ENCODE measurements at places on chromosomes 3 and 15. TPM values are rescaled to one million over a fixed set of nuclear protein-coding genes. Genes with fewer than 3 reads are reported as not detected.

DNA sequence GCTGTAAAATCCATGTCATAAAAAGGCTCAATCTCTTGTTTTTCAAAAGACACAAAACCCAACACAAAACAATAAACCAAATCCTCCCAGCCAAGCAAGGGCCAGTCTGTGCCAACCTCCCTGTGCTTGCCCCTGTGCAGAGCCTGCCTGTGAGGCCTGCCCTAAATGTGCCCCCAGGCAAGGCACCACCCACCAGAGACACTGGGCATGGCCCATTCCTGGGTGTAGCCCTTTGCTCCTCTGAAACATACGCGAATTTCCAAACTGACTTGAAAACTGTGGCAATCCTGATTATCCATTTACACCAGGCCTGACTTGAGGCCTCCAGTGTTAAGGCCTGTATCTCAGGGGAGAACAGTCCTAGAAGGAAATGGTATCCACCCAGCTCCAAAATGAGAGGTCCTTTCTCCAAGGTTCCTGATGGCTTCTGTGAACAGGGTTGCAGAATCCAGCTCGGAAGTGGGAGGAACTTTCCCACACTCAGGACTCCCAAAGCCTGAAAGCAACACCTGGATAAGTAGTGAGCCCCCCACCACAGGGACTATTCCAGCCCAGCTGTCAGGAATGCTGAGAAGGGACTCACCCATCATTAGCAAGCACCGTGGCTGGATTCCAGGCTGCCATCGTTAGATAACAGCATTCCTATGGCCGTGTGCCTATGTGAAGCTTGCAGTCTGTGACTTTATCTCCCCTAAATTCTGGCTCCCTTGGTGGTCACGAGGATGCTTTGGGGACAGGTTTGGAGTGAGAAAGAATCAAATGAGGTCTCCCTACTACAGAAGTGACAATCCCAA is 61.8 kb downstream of the CACNA2D2 start:
- no peak for DNase-seq

DNA sequence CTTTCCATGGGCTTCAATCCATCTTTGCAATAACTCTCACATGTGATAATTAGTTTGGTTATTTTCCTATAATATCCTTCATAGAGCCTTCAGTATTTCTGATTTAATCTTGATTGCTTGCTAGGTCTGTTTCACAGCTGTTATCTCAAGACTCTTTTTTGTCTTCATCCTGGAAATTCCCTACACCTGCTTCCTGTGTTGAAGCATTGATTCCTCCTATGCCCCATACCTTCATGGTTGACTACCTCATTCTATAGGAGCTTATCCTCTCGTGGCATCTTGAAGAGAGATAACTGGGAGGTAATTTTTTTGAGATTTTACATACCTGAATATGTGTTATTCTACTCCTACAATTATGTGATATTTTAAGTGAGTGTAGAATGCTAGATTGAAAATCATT is 26.7 kb downstream of the PIK3CA start:
- no peak for DNase-seq

DNA sequence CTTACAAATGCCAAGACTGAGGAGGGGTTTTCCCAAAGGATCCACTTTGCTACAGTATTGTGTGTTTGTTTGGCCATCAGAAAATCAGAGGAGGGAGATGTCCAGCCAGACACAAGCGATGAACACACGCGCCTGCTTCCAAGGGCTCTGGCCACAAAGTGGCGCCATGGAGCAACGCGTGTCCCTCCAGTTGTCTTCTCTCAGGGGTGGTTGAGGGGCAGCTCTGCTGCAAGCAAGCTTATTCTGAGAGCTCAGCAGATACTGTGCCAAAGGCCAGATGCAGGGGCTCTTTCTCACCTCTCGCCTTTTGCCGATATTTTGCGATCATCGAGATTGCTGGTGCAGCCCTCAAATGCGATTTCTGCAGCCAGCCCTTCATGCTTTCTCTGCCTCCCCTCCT is 88.9 kb upstream of the OSBPL11 start:
- no peak for DNase-seq

GRCh38 chr3:66370179-66370578 is 130.6 kb downstream of the LRIG1 start:
- no peak for DNase-seq

Gene SEMA3F
- total RNA-seq = 6.6 TPM

- no peak for DNase-seq
Observed at GRCh38 chr15:69156736-69157381, 3.6 kb upstream of the GLCE start.

Gene THUMPD3
- total RNA-seq = 36.6 TPM

Gene CKMT1B
- 0.72 TPM for total RNA-seq

Gene GOLGA6L22
- not detected for total RNA-seq

GRCh38 chr3:55180936-55181535 is 253.2 kb upstream of the LRTM1 start:
- DNase-seq = no peak

- DNase-seq = no peak
Observed at GRCh38 chr3:66481071-66482017, 19.5 kb downstream of the LRIG1 start.

DNA sequence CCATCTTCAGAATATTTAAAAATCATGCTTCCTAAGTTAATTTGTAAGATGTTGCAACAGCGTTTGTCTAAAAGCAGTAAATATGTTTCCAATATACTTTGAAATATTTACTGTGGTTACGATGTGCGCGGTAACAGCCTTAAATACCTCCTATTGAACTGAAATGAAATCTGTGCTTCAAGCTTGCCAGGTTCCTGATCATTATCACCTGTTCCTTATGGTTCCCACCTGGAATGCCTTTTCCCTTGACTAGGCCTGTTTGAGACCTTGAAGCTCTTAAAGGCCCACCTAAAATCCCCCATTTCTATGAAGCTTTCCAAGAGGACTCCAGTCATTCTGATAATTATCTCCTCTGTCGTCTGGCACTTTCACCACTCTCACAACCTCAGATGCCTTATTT is 146.7 kb downstream of the NAALADL2 start:
- DNase-seq = no peak

DNA sequence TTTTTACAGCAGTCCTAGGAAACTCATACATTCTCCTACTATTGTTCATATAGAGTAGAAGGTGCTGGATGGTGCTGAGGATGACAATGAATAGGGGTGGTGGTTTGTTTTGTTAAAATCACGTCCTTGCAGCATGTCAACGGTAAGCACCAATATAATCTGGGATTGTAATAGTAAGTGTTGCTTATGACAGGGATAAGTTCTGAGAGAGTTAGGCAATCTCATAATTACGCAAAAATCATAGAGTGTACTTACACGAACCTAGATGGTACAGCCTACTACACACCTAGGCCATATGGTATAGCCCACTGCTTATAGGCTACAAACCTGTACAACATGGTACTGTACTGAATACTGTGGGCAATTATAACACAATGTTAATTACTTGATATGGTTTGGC is 64.3 kb upstream of the TSPAN3 start:
- DNase-seq = no peak

GRCh38 chr3:190072856-190073255 is 47.8 kb downstream of the P3H2 start:
- no peak for DNase-seq

Gene MAGI1
- 31.8 TPM for total RNA-seq

DNA sequence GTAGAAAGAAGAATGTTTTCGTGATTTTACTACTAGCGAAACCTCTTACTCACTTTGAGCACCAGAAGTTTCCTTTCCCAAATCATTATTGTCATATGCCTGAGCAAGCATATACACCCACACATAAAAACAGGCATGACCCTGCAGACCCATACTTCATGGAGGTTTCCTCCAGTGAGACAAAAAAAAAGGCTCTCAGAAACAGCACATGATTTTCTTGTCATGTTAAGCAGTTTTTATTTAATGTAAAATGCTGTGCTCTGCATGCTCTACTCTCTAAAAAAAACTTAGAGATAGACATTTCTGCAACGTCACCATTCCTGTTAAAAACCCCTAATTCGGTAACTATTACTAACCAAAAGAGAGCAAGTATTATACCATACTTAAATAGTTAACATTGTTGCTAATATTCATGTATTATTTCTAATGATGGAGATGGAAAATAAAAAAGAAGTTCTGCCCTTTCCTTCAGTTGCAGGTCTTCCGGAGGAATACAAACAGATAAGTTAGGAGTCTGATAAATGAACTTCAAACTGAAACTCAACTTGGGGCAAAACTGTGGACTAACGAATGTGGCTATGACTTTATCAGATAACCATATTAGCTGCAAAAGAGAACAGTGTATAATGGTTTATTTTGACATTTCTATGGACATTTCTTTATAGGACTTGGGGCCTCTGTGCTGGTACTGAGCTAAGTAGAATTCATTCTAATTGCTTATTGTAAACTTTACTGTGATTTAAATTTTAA is 15.9 kb downstream of the CD200R1 start:
- no peak for DNase-seq

Gene SAMD7
- total RNA-seq = not detected

DNA sequence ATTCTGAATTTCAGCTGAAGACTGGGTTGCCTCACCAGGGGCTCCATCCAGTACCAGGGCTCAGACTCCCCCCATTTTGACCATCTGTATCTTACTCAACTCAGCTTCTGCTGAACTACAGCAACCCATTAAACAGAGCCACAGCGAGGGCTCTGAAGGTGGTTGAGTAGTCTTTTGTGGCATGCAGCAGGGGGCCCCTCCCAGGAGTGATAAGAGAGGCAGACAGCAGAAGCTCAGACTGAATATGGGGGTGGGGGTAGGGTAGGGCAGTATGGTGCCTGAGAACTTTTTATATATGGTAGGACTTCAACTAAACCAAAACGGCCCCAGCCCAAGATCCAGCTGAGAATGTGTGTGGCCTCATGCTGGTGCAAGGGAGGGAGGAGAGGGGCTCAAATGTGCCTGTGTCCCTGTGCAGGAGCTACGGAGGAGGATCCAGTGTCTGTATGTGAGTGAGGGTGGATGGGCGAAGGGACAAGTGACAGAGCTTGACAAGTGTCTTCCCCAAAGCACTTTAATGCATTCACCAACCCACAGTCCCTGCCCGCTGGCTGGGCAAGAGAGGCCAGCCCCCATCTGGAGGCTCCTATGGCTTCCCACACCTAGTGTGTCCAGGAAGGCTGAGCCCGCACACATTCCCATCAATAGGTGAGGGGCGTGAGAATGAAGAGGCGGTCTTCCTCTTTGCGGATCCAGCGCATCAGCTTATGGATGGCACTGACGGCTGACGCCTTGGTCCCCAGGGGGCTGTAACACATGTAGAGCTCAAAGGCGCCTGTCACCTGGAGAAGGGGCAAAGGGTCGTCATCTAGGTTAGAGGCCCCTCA is 4.9 kb upstream of the MST1R start:
- no peak for DNase-seq

Gene ITIH3
- 0.36 TPM for total RNA-seq

DNA sequence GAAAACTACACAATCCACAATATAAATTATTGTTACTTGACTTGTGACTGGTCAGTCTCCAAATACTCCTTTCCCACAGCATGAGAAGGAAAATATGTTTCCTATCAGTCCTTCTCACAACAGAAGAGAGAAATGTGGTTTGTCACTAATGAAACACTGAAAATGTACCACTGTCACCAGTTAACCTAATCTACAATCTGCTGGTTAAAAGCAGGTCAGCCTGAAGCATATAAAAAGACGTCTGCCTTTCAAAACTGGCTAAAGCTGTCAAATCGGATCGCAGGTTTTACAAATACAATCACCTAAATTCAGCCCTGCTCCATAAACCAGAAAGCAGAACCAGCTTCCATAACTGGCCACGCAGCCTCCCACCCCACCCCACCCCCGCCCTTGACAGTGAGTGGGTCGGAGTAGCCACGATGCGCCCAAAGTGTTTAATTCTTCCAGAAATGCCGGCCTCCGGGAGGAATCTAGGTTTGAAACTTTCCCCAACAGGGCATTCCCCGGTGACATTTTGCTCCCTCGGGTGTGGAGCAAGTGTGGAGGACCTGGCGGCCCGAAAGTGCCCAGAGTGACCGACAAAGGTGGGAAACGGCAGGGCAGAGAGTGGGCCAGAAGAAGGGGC is 682 bp downstream of the ETFA start:
- DNase-seq = no peak

GRCh38 chr15:83651541-83651940 is 2.4 kb upstream of the ADAMTSL3 start:
- DNase-seq = no peak

Gene ECT2
- total RNA-seq = 16.4 TPM

- no peak for DNase-seq
Observed at GRCh38 chr3:11553436-11554235, 90.1 kb downstream of the VGLL4 start.

GRCh38 chr15:70995383-70995970 is 102.9 kb downstream of the LRRC49 start:
- DNase-seq = no peak

Gene ERICH6
- total RNA-seq = 0.09 TPM

- peak; percentile 24 for DNase-seq
Observed at GRCh38 chr15:42604894-42605744, 29.7 kb downstream of the STARD9 start.

DNA sequence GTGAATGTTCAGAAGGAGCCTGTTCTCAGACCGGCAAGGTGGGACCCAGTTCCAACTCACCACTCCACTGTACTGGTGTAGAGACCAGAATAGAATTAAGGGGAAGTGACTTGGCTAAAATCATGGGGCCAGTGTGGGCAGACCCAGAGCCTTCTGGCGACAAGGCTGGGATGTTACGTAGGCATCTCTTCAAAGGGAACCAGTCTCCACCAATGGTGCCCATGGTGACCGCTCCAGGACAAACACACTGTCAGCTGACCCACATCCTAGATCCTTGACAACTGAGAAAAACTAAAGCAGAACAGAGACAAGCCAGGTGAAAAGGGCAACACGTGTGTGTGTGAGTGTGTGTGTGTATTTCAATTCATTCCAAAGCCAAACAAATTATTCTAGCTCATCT is 321.7 kb upstream of the FRG2C start:
- DNase-seq = no peak

DNA sequence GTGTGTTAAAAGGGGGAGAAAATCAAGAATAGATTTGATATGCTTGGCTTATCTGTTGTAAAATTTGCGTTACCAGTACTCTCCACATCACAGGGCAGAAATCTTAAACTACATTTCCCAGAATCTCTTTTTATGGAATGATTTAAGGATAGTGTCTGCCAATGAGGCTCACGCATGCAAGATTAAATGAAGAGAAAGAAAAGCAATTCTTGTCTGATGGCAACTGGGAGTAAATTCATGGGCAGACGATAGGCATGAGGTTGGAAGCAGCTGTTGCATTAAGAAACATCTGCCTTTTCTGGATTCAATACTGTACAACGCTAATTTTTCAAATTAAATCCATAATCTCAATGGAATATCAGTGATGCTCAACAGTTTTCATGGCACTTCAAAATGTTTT is 27.2 kb upstream of the ANKRD28 start:
- DNase-seq = no peak

Gene ANAPC13
- total RNA-seq = 61.0 TPM

GRCh38 chr3:23236890-23237289 is 33.8 kb downstream of the UBE2E2 start:
- DNase-seq = no peak

Gene CCK
- total RNA-seq = not detected

Gene IL12A
- total RNA-seq = 3.0 TPM

DNA sequence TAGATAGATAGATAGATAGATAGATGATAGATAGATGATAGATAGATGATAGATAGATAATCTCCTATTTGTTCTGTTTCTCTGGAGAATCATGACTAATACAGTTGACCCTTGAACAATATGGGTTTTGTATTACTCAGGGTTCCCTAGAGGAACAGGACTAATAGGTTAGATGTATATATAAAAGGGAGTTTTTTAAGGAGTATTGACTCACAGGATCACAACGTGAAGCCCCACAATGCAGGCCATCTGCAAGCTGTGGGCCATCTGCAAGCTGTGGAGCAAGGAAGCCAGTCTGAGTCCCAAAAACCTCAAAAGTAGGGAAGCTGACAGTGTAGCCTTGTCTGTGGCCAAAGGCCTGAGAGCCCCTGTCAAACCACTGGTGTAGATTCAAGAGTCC is 67.6 kb downstream of the PYDC2 start:
- DNase-seq = no peak
